ENCODE measurements at places on chromosomes 12 and 14.

DNA sequence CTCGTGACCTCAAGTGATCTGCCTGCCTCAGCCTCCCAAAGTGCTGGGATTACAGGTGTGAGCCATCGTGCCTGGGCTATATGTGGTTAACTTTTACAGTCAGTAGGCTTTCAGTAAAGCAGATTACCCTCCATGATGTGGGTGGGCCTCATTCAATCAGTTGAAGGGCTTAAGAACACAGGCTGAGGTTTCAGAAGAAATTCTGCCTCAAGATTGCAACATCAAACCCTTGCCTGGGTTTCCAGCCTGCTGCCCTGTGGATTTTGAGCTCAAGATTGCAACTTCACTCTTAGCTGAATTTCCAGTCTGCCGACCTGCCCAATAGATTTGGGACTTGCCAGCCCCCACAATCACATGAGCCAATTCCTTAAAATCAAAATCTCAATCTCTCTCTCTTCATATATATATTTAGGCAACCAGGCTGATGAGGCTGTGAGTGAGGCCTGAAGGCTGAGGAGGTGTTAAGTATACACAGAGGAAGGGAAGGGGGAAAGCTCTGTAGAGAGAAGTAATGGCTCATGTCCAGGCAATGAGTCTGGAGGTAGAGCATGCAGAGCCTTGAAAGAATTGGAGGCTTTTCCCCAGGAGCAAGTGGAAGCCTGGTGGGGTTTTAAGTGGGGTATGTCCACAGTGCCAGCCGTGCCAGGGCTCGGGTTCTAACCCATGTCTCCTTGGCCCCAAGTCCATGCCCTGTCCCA lies 33.3 kb upstream of the ACTN1 start:
- no peak for DNase-seq

- DNase-seq, result no peak
Observed at GRCh38 chr12:109418848-109419480, 58.1 kb downstream of the KCTD10 start.

DNA sequence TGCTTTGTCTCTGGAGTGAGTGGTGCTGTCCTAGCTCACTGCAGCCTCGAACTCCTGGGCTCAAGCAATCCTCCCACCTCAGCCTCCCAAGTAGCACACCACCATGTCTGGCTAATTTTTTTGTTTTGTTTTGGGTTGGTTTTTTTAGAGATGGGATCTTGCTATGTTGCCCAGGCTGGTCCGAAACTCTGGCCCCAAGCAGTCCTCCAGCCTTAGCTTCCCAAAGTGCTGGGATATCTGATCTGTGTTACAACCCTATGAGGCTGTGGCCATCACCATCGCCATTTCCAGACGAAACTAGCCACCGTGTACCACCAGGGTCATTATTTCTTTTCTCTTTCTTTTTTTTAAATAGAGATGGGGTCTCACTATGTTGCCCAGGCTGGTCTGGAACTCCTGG lies 2.6 kb downstream of the IL31 start:
- DNase-seq, result no peak

- DNase-seq, result no peak
Observed at GRCh38 chr12:118327391-118327790, 45.3 kb downstream of the TAOK3 start.

- DNase-seq, result no peak
Observed at GRCh38 chr14:66104486-66104885, 381.7 kb upstream of the CCDC196 start.

DNA sequence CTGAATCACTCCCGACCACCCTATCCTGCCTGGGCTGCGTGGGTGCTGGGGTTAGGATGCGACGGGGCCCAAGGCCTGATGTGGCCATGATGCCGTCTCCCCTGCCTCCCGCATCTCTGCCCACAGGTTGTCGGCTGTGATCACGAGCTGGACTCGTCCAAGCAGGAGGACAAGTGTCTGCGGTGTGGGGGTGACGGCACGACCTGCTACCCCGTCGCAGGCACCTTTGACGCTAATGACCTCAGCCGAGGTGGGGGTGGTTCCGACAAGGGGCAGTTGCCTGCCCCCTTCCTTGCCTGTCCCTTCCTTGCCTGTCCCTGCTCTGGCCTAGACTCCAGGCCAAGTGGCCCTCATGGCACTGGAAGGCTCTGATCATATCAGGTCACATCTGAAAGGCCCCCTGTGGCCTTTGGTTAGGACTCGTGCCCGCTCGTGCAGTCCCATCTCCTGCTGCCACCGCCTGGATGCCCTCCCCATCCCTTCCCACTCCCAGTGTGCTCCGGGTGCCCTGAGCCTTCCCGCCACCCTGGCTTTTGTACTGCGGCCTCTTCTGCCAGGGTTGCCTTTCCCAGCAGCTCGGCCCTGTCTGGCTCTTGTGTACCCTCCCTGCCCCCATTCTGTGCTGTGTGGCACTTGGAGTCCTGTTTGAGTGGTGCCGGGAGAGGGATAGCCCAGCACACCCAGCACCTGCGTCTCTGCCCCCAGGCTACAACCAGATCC lies 13.6 kb downstream of the PAPLN start:
- no peak for DNase-seq

- DNase-seq, result no peak
Observed at GRCh38 chr12:123278101-123278627, 6.5 kb upstream of the CDK2AP1 start.

GRCh38 chr12:6542209-6543009 lies 8.1 kb downstream of the GAPDH start:
- no peak for DNase-seq

- DNase-seq, result no peak
Observed at GRCh38 chr12:54521293-54522060, 23.9 kb downstream of the NCKAP1L start.
